Tibial nerve (tissue), 4 donors: ENCODE measurements at places on chromosomes 3 and 15. TPM values are rescaled to one million over a fixed set of nuclear protein-coding genes. Genes with fewer than 3 reads are reported as not detected.

GRCh38 chr15:40549894-40550293 is 14.9 kb downstream of the CCDC32 start:
- DNase-seq: no peak

CD86 gene
- 6.6 TPM for total RNA-seq

CCDC39 gene
- total RNA-seq: not detected

- no peak for DNase-seq
These were observed 22.9 kb downstream of the MYLK start for GRCh38 chr3:123861081-123861836.
